Kasumi-1 (cell line): ENCODE measurements at places on chromosomes 5 and 9.
A peak's percentile ranks its signal among the peaks of the same experiment; 100 is the strongest.

DNA sequence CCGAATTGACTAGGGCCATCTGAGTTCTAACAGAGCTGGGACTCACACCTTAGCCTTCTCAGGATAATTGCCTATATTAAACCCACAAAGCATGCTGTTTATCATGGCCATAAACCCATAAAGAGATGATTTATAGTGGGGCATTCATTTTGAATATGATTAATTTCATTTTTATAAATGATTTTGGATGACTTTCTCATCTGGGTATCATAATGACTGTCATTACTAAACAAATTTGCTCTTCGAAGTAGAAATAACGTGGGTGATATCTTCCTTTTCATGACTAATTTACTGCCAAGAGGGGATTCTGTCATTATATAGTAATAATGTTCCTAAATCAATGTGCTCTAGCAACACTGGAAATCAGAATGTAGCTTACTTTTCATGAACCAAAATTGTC lies 498.2 kb downstream of the CDH12 start:
- no peak for DNase-seq

DNA sequence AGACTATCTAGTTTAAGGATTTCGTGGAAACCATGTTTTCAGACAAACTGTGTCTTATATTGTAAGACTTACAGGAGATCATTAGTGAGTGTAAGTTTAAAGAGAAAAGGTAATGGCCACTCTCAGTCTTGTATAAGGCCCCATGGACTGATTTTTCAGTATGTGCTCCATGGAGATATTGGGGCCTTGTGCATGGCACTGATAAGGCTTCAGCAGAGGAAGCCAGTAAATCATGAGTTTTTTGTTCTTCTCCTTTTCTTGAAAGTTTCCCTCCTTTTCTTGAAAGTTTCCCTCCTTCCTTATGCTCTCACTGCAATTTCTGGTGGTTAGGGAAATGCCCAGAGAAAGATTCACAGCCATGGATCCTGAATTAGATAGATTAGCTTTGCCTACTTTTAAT lies 471.3 kb downstream of the LRRC70 start:
- DNase-seq, result no peak

DNA sequence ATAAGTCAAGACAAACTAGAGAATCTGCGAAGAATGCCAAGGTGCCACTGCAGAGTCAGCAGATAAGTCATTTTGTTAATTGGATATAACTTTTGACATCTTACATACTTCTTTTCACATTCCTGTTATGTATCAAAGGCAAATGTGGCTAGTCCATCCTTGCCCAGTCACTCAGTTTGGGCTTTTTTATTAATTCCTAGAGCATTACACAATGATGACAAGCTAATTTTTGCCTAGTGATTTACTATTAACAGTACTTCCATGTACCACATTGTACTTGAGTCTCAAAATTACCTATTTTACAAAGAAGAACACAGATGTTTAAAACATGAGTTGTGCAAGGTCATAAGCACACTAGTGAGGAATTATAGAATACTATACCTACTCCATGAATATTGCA lies 680.8 kb downstream of the DNAH5 start:
- no peak for DNase-seq

- DNase-seq, result no peak
These were observed 418.3 kb upstream of the CLINT1 start for GRCh38 chr5:158277276-158277675.

DNA sequence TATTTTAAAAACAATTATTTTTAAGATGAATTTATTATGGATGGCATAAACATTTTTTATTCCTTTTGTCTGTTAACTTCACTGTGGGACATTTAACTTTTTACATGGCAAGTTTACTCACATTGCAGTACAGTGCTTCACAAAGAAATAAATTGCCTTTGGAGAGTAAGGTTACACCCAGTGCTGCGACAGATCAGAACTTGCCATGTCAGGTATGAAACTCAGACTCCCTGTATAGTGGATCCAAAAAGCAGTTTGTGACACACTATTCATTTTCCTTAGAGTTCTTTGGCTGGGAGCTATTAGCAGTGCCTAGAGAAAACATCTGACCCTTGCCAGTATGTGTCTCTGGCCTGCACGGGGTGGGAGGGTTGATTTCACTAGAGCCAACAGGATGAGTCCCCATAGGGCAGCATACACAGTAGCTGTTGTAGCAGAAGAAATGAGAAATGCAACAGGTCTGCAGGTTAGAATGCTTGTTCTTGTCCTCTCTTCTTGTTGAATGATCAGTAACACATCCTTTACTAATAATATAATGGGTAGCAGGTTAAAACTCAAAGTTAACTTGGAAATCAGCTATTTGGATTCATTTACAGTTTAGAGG lies 42.9 kb downstream of the STARD4 start:
- DNase-seq, result no peak

GRCh38 chr5:77845324-77845646 lies 69.1 kb upstream of the TBCA start:
- no peak for DNase-seq

GRCh38 chr9:83630938-83631457 lies 8.1 kb downstream of the IDNK start:
- DNase-seq, result no peak

DNA sequence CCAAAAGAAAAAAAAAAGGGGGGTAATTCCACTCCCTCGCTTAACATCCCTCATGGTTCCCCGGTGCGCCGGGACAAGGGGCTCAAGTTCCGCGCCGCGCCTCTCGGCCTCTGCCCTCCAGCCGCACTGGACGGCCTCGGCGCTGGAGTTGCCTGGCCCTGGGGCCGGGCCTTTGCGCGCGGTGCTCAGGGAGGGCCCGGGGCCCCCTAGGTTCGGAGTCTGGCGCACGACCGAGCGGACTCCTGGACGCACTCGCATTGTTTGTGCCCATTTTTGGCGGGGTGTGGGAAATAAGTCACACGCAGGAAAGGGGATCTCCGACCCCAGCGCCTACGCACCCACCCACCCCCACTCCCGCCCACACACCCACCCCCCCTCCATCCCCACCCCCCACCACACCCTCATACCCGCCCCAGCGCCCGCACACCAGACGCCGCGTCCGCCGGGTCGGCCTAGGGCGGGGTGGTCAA lies 381 bp downstream of the MED22 start:
- no peak for DNase-seq

DNA sequence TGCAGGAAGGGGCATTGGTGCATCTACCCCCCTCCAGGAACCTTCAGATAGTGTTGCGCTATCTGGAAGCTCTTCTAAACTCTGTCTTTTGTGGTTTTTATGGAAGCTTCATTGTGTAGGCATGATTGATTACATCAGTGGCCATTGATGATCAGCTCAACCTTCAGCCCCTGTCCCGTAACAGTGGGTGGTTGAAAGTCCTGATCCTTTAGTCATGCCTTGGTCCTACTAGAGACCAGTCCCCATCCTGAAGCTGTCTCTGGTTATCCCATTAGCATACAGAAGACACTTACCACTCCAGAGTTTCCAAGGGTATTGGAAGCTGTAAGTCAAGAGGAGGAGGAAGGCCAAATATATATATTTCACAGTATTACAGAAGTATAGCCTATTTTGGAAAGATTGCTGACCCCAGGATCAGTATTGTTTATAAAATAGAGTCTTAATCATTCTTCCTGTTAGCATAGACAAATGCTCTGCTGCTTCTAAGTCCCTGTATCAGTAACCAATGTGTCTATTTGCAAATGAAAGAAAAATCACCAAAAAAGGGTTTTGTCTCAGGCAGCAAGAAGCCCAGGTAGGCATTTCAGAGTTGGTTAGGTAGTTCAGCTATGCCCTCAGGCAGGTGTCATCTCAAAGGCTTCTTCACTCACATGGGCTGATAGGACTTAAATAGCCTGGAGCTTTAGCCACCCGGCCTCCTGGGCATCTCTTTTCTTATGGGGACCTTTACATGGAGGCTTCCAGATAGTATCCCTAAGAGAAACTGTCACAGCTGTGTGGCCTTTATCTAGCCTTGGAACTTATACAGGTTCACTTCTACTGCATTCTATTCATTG lies 41.6 kb downstream of the SPIN1 start:
- DNase-seq, result no peak

DNA sequence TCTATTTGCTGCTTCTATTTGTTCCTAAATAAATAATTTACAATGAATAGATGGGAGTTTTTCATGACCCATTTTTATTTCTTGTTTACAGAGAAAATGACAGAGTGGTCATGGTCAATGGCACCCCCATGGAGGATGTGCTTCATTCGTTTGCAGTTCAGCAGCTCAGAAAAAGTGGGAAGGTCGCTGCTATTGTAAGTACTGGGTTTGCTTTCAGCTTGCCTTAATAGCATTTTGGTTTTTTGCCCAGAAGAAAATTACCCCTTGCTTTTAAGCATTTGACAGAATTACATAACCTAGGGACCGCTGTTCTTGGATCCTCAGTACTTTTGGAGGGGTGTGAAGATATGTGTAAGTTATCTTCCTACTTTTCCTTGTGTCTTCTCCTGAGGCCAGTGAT lies 44.1 kb downstream of the TJP2 start:
- no peak for DNase-seq

GRCh38 chr5:171496456-171496855 lies 77.0 kb downstream of the FGF18 start:
- DNase-seq, result no peak

GRCh38 chr9:113645227-113645977 lies 181.9 kb downstream of the RGS3 start:
- DNase-seq, result no peak

DNA sequence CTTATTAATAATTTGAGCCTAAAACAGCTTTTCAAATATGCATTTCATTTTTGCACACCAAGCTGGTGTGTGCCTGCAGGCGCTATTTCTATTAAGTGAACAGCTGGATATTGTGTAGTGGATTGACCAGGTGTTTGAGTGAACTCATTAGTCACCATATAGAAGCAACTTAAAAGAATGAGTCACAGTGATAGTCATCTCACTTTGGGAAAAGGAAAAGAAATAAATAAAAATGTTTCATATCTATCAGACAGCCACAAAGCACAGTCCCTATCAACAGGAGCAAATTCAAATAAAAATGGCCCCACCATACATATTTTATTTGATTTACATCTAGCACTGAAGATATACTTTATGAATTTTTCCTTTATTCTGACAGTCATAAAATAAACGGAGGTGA lies 456.5 kb upstream of the CDH9 start:
- DNase-seq, result no peak

- peak; percentile 4 for DNase-seq
These were observed 395.4 kb downstream of the DTWD2 start for GRCh38 chr5:118593003-118593328.

DNA sequence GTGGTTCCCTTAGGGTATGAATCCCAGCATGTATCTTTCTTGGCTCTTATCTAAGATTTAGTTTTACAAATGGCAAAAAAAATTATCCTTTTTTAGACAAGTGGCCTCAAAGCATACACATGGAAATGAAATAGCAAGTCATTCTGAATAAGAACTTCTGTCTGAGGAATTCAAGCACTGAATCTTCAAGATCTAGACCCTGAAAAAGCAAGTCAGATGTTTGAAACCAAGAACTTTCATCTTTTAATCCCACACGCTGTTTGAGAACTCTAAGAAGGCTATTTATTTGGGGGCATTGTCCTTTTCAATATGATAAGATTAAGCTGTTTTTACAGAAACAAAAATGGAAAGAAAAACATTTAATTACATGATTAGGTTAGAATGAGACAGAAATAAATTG lies 549.2 kb upstream of the CYLC2 start:
- DNase-seq, result no peak

DNA sequence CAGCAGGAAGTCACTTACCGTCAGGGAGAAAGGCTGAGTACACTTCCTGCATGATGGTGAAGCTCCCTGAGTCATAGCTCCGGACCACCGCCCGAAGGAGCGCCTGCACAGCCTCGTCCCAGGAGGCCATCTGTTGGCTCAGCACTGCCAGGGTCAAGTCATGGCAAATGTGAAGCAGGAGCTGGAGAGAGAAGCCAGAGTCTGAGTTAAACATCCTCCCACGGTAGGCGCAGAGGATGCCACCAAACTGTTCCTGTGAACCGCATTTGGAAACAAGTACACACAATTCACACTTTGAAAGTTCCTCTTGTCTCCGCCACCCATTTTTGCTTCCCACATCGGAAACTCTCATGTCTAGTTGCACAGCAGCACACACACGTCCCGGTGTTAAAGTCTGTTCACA lies 33.9 kb downstream of the CNOT8 start:
- DNase-seq, result no peak

DNA sequence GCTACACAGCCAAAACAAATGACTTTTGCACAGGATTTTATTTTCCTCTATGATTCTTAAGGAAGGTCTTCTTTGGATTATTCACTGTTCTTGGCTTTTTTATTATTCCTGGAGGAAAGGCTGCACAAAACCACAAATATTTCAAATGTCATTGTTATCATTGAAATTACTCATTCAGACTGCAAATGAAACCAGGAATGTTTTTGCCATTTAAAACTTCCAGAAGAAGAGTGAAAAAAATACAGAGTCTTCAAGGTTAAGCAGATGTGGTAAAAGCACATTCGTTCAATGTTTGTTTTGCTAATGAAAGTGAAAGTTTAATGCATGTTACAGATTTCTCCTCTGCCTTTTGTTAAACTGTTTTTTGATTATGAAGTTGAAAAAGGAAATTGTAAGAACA lies 238.2 kb downstream of the TLE4 start:
- DNase-seq, result no peak

GRCh38 chr5:168022446-168023169 lies 268.8 kb upstream of the WWC1 start:
- DNase-seq, result no peak

DNA sequence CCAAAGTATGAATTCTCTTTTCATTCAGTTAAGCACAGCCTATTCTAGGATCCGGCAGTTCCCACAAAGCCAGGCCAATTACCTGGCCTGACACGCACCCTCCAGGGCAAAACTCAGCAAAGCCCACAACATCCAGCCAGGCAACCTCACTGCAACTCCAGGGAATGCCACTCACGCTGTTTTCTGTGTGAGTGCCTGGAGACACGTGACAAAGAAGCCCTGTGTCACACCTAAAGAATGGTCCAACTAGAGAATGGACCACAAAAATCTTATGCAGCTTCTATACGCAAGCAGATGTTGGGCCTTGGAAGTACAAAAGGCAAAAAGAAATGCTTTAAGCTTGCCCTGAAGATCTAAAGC lies 20.2 kb downstream of the RETREG1 start:
- DNase-seq, result no peak

DNA sequence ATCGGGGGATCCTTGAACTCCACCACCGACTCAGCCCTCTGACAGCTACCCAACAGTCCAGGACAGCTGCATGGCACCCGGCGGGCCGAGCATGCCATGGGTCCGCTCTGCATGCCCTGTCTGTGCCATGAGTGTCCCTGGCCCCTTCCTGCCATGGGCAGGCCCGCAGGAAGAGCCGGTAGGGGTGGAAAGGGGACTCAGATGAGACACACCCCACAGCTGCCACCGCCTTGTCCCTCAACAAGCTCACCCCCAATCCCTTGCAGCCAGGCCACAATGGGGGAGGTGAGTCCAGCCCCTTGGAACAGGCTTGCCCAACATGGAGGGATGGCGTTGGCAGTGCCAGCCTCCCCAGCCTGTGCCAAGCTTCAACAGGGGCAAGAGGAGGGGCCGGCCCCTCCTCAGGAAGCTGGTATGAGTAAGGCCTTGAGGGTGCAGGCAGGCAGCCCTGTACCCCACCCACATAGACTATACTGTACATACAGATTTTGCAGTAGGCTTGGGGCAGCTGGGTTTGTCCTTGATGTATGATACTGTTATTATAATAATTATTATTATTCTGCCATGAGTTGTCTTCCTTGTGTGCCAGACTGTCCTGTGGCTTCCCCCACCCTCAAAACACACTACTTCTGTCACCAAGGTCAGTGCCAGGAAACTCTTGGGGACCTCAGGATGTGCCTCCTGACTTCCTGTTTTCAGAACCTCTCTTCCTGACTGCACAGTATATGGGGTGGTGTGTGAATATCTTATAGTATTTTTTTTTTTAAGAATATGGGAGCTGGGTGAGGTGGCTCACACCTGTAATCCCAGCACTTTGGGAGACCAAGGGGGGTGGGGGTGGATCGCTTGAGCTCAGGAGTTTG lies 12.0 kb upstream of the SLC34A1 start:
- DNase-seq, result peak; percentile 70
